ENCODE measurements at places on chromosomes 2 and 18.

GRCh38 chr2:85342156-85342555, 12.2 kb downstream of the RETSAT start:
- DNase-seq: no peak

DNA sequence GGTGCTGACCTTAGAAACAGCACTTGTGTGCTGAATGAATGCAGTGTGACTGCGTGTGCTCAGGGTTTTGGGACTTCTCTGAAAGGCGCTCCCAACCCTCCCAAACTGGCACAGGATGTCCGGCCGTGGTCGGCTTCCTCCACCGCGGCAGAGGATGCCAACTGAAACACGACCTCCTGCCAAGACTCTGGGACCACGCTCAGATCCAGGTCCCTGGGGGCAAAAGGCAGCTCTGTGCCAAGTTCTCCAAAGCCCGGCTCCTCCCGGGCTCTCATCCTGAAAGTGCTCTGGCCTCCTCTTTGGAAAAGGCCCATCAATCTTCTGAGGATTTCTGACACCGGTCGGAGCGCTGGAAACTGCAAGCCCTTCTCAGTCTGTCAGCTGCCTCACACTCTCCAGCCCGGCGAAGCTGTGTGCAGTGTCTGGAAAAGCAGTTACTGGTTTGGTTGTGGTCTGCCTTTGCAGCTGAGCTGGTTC, 32.3 kb upstream of the ZBTB7C start:
- DNase-seq: no peak

DNA sequence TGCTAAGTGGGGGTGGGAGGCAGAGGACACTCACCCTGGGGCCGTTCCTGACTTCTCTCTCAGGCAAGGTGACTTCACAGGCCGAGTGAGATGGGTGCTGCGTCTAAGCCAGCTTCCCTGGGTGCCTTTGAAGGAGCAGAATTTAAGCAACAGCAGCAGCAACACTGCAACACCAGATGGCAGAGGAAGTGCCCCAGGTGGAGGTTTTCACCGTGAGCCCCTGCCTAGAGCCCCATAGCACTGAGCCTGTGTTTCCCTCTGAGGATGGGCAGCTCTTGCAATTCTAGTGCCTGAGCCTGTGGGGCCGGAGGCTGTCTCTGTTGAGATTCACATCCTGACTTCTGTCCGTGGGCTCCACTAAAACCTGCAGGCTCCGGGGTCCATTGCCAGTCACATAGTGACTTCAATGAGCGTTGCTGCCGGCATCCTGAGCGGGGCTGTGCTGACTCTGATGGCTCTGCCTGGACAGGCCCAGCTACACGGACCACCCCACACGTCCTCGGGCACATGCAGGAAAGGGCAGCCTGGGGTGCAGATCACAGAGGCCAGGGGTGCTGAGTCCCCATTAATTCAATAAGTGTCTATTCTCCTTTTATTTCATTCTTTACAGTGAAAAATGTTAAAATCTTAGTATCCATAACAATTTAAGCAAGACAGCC, 218.8 kb downstream of the SNTG2 start:
- DNase-seq: no peak

DNA sequence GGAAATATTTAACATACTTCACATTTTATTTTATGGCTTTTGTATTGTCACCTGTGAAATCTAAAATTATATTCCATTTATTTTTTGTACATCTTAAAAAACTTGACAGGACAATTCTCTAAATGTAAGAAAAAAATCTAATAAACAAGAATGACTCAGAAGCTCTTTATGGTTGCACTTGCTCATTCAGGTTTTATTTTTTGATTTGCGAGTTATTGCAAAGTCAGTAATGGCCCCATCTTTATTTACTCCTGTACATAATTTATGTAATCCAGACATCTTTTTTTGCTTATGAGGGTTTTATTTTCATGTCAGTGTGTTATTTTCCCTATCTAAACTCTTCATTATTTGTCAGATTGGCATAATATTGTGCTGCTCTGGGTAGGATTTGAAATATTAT, 145.1 kb downstream of the MBD5 start:
- no peak for DNase-seq

DNA sequence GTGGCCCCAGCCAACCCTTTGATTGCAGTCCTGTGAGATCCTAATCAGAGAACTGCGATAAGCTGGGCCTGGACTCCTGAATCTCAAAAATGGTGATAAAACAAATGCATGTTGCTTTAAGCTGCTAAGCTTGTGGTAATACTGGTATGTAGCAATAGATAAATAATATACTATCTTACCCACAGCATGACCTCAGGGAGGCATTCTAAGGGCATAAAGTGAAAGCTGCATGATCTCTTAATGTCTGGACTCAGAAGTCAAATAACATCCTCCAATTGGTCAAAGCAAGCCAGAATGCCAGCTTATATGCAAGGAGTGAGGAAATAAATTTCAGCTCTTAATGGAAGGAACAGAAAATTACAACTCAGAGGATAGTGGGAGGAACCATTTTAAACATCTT, 246.1 kb downstream of the FSIP2 start:
- DNase-seq: no peak

- DNase-seq: no peak
Measured at GRCh38 chr2:151071382-151071781, 190.3 kb downstream of the RBM43 start.
